Stimulated activated CD8-positive, alpha-beta memory T cell treated with anti-CD3 and anti-CD28 coated beads, Interleukin-15, amount 100 ng/mL, for 48 hours (primary cell): ENCODE measurements at places on chromosomes 4 and X.
A peak's percentile ranks its signal among the peaks of the same experiment; 100 is the strongest.

DNA sequence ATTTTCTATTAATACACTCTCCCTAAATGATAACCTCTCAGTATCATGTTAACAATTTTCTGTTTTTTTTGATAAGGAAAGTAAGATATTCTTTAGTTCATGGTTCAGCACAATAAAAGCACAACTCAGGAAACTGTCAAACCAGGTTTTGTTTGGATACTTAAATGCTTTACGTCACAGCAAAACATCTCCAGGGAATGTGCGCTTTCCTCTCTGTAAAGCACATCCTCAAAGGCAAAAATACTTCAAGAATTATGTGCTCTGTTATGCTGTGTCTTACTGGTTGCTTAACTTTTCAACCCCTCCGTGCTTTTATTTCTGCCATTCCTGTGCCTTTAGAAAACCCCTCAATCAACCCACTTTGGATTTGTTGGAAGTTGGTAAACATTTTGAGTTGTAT lies 27.8 kb downstream of the SNX25 start:
- DNase-seq, result no peak

- no peak for DNase-seq
These were observed 54.1 kb upstream of the VEGFD start for GRCh38 chrX:15438332-15438731.

- no peak for DNase-seq
These were observed 15.4 kb upstream of the JADE1 start for GRCh38 chr4:128793859-128794672.

- DNase-seq, result no peak
These were observed 90.5 kb upstream of the EGFL6 start for GRCh38 chrX:13478740-13479451.

GRCh38 chrX:97843200-97843811 lies 959.6 kb downstream of the RPA4 start:
- DNase-seq, result no peak

DNA sequence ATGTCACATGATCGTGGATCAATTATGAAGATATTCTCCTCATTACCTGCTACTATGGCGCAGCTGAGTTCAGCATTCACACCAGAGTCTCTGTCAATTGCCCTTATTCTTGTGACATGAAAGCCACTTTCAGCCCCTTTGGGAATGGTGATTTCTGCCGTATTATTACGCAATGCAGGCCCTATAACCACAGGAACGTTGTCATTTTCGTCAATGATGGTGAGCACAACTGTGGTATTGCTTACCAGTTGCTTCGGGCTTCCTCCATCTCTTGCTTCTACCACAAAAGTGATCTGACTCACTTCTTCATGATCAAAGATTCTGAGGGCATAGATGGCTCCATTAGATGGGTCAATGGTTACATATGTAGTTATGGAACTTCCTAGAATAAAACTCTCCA lies 2.1 kb downstream of the PCDH18 start:
- DNase-seq, result no peak

DNA sequence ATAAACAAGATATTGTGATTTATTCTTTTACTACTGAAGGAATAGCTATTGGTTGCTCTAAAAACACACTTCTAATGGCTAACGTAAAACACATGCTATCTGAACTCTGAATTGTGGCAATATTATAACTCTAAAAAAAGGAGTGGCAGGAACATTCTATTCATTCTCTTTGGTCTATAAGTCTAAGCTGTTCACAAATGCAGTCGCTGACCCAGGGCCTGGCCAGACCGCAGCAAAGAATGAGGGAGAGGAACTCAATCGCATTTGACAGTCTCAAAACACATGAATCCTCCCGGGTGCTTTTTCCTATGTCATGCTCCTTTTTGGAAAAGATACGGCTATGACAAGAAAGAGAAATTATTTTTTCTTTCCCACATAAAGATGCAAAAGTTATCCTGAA lies 651.6 kb upstream of the PITX2 start:
- DNase-seq, result no peak

GRCh38 chrX:31269914-31270313 lies 198.1 kb upstream of the FTHL17 start:
- no peak for DNase-seq

DNA sequence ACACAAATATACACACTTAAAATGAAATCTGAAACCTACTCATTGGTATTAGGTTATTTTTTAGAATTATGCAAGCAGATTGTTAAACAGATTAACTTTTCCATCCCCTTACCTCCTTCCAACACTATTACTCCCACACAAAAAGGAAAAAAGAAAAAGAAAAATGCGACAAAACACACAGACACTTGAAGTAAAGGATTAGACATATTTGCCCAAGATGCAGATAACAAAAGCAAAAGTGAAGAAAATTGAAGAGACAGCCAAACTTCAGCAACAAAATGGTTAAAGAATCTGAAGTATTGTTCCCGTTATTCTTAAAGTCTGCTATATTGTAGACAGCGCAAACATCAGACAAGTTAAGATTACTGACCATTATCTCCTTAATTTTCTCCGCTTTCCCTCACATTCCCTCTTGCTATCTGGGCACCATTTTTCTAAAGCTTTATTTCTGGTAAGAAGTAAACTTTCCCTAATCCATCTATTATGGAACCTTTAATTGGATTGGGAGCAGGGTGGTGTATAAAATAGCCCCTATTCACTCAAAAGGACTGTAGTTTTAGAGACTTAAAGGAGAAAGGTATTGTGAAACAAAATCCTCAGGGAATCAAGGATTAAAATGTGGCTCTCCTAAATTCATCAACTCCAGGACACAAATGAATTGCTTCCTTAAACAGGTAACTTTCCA lies 34.7 kb upstream of the MAB21L2 start:
- no peak for DNase-seq

- no peak for DNase-seq
These were observed 31.4 kb upstream of the MBNL3 start for GRCh38 chrX:132520213-132520612.

DNA sequence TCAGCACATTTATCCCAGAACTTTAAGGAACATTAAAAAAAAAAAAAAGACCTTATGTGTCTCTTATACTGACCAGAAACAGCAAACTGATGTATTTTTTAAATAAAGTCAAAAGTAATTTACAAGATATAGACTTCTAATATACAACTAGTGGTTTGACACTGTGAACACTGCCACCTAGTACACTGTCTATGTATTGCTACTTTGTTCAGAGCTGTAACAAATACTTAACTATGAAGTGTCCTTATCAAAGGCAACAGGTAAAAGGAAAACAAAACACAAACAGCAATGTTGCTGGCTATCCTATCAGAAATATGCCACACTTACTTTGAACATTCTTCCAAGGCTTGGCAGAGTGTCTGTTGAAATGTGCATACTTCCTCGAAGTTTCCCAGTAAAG lies 60.4 kb downstream of the CD40LG start:
- no peak for DNase-seq

DNA sequence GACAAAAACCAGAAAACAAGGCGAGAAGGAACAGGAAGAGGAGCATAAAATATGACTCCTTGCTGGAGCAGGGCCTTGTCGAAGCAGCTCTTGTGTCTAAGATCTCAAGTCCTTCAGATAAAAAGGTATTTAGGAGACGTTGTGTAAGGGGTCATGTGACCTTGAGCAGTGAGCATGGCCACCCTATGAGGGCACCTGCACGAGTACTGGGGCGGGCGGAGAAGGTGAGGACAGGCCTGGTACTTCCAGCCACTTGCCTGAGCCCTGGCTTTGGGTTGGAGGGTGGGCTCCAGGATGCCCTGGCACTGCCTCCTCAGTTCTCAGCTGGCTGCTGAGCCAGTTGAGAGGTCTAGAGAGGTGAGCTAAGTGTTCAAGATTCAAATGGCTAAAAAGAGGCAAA lies 29.9 kb downstream of the NSD2 start:
- DNase-seq, result no peak

DNA sequence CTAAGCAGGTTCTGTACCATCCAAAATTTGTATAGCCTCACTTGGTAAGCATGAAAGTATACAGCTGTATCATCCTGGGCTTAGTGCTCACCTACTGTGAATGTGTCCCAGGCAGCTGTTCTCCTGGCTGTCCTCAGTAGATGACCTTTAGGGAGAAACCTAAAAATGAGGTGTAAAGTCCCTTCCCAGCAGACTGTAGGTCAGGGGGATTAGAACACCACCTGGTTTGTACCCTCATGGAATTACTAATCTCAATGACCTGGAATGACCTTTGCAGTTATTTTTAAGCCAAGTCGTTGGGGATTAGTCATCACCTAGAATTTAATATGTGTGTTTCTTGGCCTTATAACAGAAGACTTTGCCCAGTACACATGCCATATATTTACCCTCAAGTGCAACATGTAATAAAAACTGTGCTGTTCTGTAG lies 39.1 kb upstream of the MBTPS2 start:
- DNase-seq, result no peak

- DNase-seq, result no peak
These were observed 21.2 kb upstream of the LCORL start for GRCh38 chr4:18042754-18043153.

GRCh38 chr4:16952462-16952871 lies 54.0 kb upstream of the LDB2 start:
- DNase-seq, result no peak

GRCh38 chrX:68677998-68678397 lies 30.5 kb downstream of the STARD8 start:
- DNase-seq, result no peak

DNA sequence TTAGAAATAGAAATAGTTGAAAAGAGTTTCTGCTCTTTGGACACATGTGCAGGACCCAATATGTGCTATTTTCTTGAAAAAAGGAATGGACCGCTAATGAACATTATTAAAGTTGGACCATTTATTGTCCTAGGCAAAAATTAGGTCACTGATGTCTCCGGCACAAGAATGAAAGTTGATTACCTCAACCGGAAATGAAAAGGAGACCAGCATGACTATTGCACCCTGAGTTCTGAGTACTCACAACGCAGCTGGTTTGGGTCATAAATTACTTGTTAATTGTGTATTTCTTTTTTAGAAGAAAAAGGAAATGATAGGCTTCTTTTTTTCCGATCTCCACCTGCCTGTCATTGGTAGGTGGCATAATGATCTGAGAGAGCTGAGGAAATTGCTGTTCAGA lies 232.7 kb downstream of the ARHGAP24 start:
- no peak for DNase-seq

- DNase-seq, result peak; percentile 79
These were observed 29.0 kb downstream of the REELD1 start for GRCh38 chr4:146243141-146243882.

DNA sequence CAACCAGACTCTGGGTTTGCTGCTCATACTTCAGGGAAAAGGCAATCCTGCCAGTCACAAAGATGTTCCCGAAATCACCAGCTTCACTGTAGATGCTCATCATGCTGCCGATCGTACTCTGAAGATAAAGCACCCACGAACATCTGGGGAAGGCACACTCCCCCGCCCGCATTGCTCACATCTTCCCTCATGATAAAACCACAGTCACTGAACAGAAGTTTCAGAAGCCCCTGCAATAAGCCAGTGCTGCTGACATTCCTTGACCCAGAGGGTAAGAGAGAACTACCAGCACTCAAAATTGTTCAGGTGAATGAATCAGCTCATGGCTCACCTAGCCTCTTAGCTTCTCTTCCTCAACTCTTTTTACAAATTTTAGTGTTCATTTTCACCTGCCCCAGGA lies 43.1 kb downstream of the SRPX2 start:
- DNase-seq, result no peak

DNA sequence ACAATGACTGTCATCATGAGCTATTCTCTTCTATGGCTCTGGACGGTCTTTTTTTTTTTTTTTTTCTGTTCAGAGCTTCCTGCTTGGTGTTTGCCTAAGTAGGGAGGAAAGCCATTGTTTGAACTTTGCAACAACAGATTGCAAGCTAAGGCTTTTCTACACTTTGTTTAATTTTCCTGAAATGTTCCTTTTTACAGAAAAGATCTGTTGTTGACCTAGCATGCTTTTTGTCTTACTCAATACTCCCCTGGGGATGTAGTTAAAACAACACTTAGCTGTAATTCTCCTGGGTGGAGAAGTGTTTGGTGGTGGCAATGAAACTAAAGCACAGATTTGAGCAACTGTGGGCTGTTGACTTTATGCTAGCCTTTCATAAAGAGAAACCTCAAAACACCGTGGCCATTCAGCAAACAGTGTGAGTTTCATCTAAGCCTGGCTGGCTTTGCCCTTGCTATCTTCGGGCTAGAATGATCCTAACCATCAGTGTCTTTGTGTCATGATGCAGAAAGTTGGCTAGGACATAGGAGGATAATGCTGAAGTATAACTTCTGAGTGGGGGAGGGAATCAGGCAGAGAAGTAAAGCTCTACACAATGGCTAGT lies 110.5 kb downstream of the ANXA3 start:
- no peak for DNase-seq

- no peak for DNase-seq
These were observed 32.3 kb downstream of the HDAC8 start for GRCh38 chrX:72540318-72540717.

GRCh38 chr4:120865985-120866384 lies 56.5 kb downstream of the PRDM5 start:
- no peak for DNase-seq

DNA sequence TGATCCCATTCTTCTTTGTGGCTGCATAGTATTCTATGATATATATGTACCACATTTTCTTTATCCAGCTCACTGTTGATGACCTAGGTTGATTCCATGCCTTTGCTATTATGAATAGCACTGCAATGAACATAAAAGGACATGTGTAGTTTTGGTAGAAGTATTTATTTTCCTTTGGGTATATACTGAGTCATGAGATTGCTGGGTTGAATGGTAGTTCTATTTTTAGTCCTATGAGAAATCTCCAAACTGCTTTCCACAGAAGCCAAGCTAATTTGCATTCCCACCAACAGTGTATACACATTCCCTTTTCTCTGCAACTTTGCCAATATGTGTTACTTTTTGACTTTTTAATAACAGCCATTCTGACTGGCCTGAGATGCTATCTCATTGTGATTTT lies 278.3 kb downstream of the PCDH18 start:
- no peak for DNase-seq

GRCh38 chr4:23235628-23236390 lies 543.1 kb downstream of the GBA3 start:
- DNase-seq, result no peak

GRCh38 chr4:71380788-71381187 lies 42.0 kb downstream of the SLC4A4 start:
- DNase-seq, result no peak

DNA sequence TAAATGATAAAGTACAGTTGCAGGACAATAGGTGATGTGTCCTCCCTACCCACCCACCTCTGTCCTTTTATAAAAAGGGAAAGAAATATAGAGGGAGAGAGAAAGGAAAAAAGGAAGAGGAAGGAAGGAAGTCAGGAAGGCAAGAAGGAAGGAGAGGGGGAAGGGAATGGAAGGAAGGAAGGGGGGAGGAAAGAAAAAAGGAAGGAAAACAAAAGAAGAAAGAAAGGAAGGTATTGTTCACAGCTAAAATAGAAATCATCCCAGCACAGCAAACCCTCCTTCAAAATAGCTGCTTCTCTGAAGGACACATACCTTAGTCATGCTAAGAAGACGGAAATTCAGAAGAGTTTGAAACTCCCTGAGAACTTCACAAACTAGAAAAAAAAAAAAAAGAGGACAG lies 8.4 kb downstream of the NKX6-1 start:
- no peak for DNase-seq

- no peak for DNase-seq
These were observed 113.9 kb downstream of the CPZ start for GRCh38 chr4:8706216-8707044.
